ENCODE measurements at places on chromosomes 7 and 10.

DNA sequence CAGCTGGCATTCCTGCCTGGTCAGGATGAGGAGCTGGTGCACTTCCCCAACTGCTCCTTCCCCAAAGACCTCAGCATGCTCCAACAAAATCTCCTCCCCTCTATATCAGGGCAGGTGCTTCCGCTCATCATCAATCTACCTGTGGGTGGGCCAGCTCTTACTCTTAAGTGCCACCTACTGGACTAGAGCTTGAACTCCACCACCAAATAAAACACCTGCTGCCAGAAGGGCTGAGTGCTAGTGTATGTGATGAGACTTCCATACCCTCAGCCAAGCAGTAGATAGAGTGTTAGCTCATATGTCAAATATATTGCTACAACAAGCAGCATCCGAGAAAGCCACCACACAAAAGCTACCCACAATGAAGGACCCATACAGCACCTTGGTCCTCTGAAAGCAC lies 264.3 kb downstream of the RNLS start:
- no peak for DNase-seq

DNA sequence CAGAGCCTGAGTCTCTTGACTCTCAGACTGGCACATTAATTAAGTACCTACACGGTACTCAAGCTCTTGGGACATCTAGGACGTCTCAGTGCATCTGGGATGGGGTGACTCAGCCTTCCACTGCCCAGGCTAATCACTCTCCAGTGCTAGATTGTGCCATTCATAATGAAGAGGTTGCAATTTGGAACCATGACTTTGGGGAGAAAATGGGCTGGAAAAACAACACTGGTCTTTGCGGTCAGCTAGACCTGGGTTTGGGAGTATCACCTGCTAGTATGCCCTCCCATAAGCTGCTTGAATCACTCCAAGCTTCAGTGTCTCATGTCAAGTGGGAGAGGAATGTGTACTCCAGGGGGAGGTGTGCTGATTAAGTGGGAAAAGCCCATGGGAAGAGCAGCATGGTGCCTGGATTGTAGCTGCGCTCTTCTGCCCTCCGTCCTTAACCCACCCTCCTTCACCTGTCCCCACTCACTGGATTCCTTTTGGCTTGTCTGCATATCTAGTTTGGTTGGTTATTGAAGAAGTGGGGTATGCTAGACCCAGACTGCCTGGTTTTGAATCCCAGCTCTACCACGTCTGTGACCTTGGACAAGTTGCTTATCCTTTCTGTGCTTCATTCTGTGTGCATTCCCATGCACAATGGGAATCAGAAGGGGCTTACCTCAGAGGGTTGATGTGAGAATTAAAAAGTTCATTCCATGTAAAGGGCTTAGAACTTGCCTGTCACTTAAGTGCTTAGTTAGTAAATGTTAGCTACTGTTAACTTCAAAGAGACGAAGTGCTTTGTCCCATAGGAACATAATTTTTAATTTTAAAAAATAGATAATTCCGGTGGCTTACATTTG lies 3.8 kb downstream of the NFE2L3 start:
- DNase-seq, result no peak

DNA sequence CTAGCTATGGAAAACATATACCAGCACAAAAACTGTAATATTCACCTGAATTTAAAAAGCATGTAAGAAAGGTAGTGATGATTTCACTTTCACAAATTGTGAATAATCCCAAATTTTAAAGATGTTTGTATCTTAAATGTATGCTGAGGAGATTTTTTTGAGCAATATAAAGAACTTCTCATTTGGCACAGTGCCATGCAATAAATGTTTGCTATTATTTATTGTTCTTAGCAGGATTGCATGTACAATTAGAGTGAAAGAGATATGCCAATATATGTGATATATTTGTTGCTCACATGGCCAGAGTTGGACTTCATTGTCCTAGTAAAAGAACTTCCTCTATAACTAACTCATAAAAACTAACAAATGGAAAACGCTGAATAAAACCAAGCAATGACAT lies 895.1 kb upstream of the KCND2 start:
- DNase-seq, result no peak

GRCh38 chr10:119177708-119178371 lies 772 bp downstream of the PRDX3 start:
- no peak for DNase-seq

DNA sequence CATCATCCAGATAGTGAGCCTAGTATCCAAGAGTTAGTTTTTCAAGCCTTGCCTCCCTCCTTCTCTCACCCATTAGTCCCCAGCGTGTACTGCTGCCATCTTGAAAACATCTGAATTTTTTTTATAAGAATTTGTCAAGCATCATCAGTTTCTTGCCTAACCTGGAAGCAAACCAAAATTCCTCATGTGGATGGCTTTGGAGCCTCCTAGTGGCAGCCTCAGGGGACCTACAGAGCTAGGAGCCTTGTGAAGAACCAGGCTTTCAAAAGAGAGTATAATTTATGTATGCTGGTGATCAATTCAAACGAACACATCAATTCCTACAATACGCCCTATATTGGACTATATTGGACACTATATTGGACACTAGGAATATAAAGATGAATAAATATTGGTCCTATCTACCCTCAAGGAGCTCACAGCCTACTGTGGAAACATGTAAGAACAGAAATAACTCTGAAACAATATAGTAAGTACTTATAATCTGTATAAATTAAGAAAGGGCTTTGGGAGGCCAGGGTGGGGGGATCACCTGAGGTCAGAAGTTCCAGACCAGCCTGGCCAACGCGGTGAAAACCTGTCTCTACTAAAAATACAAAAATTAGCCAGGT lies 63.4 kb downstream of the HPSE2 start:
- DNase-seq, result no peak

GRCh38 chr7:1394371-1394770 lies 64.9 kb downstream of the MICALL2 start:
- no peak for DNase-seq

- DNase-seq, result no peak
These were observed 316.9 kb upstream of the GRM3 start for GRCh38 chr7:86326847-86327246.

DNA sequence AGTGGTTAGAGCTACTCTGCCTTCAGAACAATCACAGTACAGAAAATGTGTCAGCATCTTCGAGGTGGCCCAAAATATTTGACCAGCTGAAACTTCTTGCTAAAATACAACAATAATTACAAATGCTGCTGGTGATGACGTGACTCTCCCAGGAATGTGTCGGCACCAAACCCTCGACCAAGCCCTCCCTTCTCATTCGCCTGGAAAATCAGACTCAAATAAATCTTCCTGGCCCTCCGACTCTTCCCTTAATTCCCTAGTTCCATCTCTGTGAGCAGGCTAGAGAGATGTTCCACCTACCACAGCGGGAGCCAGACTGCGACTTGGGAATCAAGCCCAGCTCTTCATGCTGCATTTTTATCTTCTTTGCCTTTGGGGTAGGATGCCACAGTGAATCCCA lies 4.1 kb downstream of the PRSS2 start:
- DNase-seq, result no peak

GRCh38 chr10:59272061-59272460 lies 90.3 kb downstream of the FAM13C start:
- DNase-seq, result no peak

GRCh38 chr7:17144322-17144721 lies 154.1 kb upstream of the AHR start:
- DNase-seq, result peak; percentile 75

GRCh38 chr7:146146831-146147486 lies 30.4 kb downstream of the CNTNAP2 start:
- DNase-seq, result no peak

GRCh38 chr10:111836571-111836970 lies 347.0 kb downstream of the GPAM start:
- DNase-seq, result no peak

Data from stimulated activated effector memory CD8-positive, alpha-beta T cell treated with anti-CD3 and anti-CD28 coated beads, Interleukin-12 subunit alpha, Interleukin-12 subunit beta, amount 100 ng/mL, for 72 hours (primary cell).